ENCODE measurements at places on chromosomes 3 and 15.

DNA sequence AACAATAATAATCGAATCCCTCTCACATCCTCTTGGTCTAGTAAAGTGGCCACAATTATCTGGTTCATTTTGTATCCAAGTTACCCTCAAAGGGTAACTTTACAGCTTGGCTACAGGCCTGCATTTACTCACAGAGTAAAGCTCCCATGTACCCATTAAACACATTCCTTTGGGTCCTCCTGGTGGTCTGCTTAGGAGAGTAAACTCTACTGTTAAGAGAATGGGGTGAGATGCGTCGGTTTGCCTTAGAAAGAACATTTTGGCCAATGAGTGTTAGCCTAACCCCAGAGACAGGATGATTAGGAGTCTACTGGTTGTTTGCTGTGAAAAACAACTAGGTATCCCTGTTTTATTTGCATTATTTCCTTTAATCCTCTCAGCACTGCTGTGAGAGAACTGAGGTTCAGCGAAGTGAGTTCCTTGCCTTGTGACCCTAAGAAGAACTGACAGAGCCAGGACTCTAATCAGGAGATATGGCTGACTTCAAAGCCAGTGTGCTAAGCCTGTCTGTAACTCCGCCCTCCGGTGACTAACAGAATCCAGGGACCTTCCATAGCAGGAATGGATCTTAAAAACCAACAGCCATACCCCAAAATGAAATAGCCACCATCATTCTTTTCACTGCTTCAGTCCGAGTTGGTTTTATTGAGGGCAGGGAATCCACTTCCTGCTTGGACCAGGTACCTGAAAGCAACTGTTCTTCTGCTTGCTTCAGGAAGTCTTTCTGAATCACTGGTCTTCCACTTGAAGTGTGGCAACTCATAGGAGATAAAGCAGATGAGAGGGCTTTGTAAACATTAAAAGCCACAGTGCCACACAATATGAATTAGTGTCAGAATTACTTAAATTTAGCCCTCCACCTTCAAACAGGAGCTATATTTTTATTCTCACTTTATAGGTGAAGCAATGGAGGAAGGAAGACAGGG is 317.3 kb upstream of the WNT5A start:
- no peak for DNase-seq

GRCh38 chr3:179981646-179982045 is 55.1 kb downstream of the PEX5L start:
- DNase-seq, result no peak

DNA sequence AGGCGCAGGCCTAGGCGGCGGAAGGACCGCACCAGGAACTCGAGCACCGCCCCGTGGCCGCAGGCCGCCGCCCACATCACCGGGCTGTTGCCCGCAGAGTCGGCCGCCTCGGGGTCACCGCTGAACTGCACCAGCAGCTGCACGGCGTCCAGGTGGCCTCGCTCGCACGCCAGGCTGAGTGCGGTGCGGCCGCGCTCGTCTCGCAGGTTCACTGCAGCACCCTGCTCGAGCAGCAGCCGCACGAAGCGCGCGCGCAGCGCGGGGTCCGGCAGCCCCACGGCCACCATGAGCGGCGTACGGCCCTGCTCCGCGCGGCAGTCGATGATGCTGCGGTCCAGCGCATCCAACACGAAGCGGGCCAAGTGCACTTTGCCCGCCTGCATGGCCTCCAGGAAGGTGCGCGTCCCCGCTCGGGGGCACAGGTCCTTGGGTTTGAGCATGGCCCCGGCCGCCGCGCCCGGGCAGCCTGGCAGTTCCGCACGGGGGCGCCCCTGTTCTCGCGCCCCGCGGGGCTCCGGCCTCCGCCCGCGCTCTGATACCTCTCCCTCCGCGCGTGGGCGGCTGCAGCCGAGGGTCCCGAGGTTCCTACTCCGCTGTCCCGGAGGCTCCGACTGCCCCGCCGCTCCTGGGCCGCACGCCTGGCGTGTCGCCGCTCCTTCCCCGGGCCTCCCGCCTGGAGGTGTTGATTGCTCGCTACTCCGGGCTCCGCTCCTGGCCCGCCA is 556 bp downstream of the ANKRD63 start:
- DNase-seq, result no peak

- DNase-seq, result no peak
Observed at GRCh38 chr3:16400106-16400931, 113.2 kb downstream of the RFTN1 start.

DNA sequence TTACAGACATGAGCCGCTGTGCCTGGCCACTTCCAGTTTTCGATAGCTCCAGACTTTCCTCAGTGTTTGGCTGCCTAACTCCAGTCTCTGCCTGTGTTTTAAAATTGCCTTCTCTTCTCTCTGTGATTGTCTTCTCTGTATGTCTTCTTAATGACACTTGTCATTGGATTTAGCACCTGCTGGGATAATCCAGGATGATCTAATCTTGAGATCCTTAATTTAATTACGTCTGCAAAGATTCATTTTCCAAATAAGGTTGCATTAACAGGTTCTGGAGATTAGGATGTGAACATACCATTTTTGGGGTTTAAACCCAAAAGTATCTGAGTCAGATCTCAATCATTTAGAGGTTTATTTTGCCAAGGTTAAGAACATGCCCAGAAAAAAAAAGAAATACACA is 222.2 kb upstream of the PDZRN3 start:
- no peak for DNase-seq

- no peak for DNase-seq
Observed at GRCh38 chr3:60703956-60704736, 547.1 kb downstream of the FHIT start.

DNA sequence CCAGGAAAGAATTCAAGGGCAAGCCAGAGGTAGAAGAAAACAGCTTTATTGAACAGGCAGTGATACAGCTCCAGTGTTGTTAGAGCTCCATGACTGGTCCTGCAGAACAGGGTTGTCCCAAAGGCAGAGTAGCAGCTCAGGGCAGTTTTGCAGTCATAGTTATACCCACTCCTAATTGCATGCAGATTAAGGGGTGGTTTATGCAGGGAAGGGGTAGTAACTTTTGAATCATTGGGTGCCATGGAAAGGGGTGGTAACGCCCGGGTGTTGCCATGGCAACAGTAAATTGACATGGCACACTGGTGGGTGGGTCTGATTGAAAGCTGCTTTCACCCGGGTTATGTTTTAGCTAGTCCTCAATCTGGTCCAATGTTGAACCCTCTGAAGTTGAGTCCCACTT is 9.7 kb upstream of the RAB6B start:
- no peak for DNase-seq

DNA sequence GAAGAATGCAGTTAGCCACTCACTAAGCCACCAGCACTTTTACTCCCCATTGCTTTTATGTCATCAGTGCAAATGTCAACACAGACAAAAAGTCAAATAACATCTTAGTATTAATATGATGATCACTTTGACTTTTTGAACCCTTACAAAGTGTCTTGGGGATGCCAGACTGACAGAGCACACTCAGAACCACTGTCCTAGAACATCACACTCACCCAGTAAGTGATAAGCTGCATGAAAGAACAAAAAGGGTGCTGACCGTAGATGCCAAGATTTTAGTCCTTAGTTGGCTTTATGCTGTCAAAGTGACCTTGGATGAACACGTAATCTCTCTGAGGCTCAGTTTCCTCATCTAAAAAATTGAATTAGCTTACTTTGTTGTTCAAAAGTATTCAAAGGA is 279.5 kb upstream of the TRIM42 start:
- no peak for DNase-seq

DNA sequence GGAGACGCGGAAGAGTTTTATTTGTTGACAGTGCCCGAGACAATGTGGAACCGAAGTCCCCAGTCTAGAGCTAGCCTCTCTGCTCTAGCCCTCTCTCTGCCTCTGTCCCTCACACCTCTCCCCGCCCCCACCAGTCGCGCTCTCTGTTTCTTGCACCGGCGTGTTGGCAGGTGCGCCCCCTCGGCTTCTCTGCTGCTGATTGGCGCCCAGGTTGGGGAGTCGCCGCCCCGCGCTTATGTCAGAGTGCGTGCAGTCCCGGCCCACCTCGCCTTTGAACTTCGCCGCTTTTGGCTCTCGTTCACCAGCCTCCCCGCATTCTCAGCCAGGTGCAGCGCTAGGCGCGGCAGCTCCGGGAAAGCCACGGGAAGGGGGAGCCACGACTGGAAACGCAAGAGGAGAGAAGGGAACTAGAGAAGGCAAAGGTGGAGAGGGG is at the start of gene SOX14:
Gene SOX14 (plus strand): TSS at position 315 of the 433 bp plus-strand sequence. CDS start 470 bp downstream, outside the sequence.
- DNase-seq, result peak; percentile 33

GRCh38 chr3:138032567-138032966 is 22.6 kb downstream of the CLDN18 start:
- no peak for DNase-seq

DNA sequence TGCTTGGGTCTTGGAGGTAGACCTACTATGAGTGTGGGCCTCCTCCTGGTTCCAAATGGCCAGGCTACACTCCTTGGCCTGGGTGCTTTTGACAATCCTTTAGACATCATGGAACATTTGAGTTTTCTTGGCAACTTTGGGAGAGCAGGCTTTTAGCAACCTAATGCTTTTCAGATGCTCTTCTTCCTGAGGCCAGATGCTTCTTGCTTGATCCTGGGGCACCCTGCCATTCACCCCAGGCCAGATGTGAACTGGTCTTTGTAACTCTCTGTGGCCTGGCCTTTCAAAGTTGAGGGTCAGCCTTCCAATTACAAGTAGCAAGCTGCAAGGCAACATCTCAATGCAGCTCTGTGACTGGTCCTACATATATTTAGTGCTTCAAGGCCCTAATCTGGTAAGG is 40.5 kb downstream of the RTP1 start:
- no peak for DNase-seq

DNA sequence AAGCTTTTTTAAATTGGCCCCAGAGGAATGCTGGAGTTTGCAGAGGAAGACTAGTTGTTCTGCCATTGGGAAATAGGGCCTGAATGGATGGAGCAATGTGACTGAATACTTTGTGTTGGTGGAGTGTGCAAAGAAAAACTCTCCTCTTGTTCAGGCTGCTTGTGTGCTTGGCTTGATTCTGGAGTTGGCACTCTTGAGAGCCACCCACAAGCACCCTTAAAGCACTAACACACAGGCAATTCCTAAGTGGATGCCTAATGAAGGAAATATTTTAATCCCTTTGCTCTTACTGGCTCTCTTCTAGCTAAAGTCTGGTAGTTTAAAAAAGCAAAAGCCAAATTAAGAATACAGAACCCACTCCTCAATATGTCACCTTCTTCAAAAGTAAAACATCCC is 304.4 kb upstream of the C2CD4B start:
- DNase-seq, result no peak

GRCh38 chr3:128784843-128785242 is 58.9 kb downstream of the RAB7A start:
- DNase-seq, result no peak

DNA sequence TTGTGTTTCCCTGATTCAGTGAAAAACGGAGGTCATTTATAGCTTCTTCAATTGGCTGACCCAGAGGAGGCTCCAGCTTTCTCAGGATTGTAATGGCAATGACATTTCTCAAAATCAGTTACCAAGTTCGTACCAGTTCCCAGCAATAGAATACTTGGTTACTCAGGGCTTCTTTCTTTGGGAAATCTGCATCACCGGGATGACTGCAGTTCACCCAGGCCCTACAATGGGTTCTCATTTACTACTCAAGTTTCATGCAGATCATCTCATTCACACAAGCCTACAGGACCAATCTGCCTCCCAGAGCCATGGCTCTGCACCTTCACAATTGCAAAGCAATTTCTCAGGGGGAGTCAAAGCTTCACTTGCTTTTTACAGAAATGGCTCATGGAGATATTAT is 109.6 kb downstream of the FHIT start:
- no peak for DNase-seq

Data from NCI-H2029 (cell line).